ENCODE measurements at places on chromosomes 7 and 10. TPM values are rescaled to one million over a fixed set of nuclear protein-coding genes. Genes with fewer than 3 reads are reported as not detected.

DNA sequence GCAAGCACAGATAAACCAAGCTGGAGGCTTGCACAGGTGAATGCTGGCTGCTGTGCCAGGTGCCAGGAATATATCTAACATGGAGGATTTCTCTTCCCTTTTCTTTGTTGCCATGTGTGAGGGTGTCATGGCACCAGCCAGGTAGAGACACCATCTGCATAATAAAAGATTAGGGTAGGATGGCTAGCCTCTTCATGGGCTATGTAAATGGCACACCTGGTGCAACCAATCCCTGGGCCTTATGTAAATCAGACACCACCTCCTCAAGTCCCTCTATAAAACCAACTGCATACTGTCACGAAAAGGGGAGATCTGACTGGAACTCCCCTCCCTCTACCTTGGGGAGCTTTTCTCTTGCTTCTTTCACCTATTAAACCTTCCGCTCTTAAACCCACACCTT is 322.5 kb upstream of the POM121L12 start:
- no peaks in the 10 kb centered on the region for H3K4me1 ChIP-seq
- no peak overlapping the region for H3K4me3 ChIP-seq
- H3K27ac ChIP-seq: no peak overlapping the region
- DNase-seq: no peak
- H3K36me3 ChIP-seq: no peaks in the 10 kb centered on the region

Gene ASB4
- total RNA-seq: 32.5 TPM

GRCh38 chr10:131244836-131245235 is 66.7 kb downstream of the TCERG1L start:
- H3K36me3 ChIP-seq: no peaks in the 10 kb centered on the region
- H3K4me3 ChIP-seq: no peak overlapping the region

DNA sequence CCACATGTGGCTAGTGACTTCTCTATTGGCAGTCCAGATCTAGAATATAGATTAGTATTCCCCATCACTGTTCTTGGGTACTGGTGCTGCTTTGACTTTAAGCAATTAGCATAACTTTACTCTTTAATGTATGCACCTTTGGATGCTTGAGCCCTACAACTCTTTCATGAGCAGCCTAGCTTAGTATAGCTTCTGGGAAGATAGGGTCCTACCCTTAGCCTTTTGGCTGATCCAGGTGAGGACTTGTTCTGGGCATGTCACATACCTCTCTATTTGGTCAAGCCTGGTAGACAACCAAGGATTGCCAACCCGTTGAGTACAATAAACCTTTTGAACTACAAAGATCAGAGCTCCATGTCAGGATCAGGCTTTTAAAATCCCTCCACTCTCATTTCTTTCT is 17.7 kb downstream of the PCGF5 start:
- DNase-seq: no peak
- H3K4me1 ChIP-seq: no peaks in the 10 kb centered on the region
- no peaks in the 10 kb centered on the region for H3K27me3 ChIP-seq

DNA sequence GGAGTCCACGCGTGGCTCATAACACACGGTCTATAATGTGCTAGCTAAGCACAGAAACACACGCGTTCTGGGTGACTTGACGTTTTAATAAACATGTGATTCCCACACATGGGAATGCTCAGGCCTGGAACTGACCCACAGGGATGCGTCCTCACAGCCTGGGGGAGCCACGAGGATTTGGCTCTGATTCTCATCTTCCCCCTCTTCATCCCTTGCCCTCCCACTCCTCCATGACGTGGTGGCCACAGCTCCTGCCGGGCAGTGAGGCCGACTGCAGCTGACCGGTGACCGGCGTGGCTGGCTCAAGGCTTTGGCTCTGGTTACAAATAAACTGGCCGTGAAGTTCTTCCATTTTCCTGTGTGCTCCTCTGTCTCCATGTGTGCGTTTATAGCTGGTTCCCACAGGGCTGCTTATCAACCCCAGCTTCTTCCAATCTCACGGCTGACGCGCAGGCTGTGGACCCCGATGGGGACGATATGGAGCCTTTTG is 40.9 kb upstream of the KLF6 start:
- peak overlapping the region; percentile 83 for H3K27ac ChIP-seq
- H3K4me1 ChIP-seq: peaks cover 32% of the 10 kb centered on the region
- H3K4me3 ChIP-seq: no peak overlapping the region

Gene PLCE1
- total RNA-seq: 31.7 TPM

GRCh38 chr10:50613150-50613549 is 10.6 kb downstream of the SGMS1 start:
- no peak overlapping the region for H3K27ac ChIP-seq
- no peaks in the 10 kb centered on the region for H3K27me3 ChIP-seq
- H3K4me1 ChIP-seq: peaks cover 35% of the 10 kb centered on the region
- no peak overlapping the region for H3K4me3 ChIP-seq

Gene TCERG1L
- total RNA-seq: 0.04 TPM

- H3K4me3 ChIP-seq: no peak overlapping the region
- H3K36me3 ChIP-seq: no peaks in the 10 kb centered on the region
- H3K27ac ChIP-seq: no peak overlapping the region
- H3K4me1 ChIP-seq: no peaks in the 10 kb centered on the region
- H3K27me3 ChIP-seq: no peaks in the 10 kb centered on the region
Observed at GRCh38 chr10:91239789-91240188, 19.3 kb downstream of the PCGF5 start.

- no peaks in the 10 kb centered on the region for H3K36me3 ChIP-seq
- H3K4me3 ChIP-seq: no peak overlapping the region
- DNase-seq: peak; percentile 70
- H3K27me3 ChIP-seq: peaks cover 2% of the 10 kb centered on the region
- H3K4me1 ChIP-seq: peaks cover 89% of the 10 kb centered on the region
Observed at GRCh38 chr10:132237871-132238270, 51.1 kb downstream of the DPYSL4 start.

Gene HOXA2
- total RNA-seq: 0.71 TPM

Gene SORCS1
- 2.4 TPM for total RNA-seq

DNA sequence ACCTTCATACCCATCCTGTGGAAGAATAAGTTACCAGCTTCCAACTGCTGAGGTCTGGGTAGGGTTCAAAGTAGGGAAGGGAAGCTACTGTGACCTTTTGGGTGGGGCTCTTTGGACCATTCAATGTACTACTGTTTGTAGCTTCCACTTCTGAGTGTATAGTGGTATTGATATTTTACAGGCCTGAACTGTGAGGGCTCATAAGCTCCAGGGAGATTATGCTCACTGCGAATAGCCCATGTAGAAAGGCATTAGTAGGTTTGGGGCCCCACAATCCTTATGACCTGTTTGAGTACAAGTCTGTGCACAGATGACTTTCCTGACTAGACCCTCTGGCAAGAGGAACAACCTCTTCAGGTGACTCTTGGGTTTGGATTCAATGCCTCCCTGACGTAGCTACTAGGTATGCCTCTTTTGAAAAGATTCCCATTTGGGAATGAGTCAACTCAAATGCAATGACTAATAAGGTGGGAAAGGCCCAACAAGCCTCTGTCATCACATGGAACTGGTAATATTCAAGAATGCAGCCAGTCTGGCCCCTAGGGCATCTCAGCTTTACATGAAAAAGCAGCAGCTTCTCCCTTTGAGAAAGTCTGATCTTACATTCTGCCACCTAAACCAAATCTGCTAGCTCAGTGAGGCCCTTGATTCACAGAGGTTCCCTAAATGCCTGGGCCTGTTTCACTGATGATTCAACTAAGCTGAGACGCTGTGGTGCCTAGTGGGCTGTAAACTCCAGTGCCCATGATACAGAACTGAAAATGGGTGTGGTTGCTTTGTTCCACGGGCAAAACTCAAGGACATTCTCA is 79.8 kb downstream of the ABI1 start:
- no peak overlapping the region for H3K27ac ChIP-seq
- H3K36me3 ChIP-seq: no peaks in the 10 kb centered on the region
- DNase-seq: peak; percentile 10

- H3K27ac ChIP-seq: no peak overlapping the region
- DNase-seq: no peak
- no peaks in the 10 kb centered on the region for H3K36me3 ChIP-seq
- H3K4me3 ChIP-seq: no peak overlapping the region
Observed at GRCh38 chr10:79053481-79054202, 15.1 kb upstream of the ZMIZ1 start.

DNA sequence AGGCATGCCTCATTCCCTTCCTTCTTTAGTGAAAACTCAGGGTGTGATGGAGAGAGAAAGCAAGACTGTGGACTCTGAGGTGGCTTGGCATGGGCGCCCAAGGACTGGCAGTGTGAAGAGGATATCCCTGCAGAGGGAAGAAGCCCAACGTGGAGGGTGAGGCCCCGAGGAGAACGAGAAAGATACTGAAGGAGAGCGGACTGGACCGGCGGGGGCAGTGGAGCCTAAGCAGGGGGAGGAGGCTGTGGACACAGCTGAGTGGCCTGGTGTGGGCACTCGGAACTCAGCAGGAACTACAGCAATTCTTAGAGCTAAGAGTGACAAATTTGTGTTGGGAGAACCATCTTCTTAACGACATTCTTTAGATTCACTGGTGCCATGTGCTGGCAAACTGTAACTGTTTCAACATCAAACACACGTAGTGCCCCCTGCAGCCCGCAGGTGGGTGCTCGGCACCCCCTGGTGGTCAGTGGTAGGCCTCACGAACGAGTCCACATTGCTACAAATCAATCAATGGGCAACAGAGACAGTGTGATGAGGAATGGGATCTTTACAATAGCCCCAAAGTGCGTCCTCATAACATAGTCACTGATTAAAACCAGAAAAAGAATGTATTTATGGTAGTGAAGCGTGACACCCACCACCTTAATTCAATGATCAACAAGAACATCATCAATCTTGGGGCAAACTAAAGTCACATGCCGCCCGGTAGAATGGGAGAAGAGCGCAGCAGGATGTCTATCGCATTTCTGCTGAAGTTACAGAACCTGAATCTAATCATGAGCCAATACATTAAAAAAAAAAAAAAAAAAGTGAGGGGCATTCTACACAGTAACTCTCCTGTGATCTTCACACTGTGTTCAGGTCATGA is 2.0 kb upstream of the SFTPA1 start:
- no peak overlapping the region for H3K4me3 ChIP-seq
- no peaks in the 10 kb centered on the region for H3K36me3 ChIP-seq

DNA sequence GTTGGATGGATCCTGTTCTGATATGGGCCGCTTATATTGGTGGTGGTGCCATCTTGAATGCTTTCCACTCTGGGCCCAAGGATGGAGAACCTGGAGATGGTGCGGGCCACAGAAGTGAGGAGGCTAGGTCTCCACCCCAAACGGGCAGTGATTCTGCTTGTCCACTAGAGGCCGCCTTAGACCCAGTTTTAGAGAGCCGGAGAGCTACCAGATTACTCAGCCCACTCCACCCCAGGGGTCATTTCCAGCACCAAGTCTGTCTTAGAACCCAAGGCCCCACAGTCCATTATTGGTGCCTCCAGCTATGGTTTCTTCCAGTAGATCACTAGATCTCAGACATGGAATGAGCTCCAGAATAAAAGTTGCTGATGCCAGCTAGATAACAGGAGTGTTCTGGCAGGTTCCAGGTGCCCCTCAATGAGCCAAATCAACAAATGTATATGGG is 11.8 kb upstream of the CAMK2G start:
- no peak overlapping the region for H3K4me3 ChIP-seq
- no peaks in the 10 kb centered on the region for H3K36me3 ChIP-seq
- peak; percentile 91 for DNase-seq

DNA sequence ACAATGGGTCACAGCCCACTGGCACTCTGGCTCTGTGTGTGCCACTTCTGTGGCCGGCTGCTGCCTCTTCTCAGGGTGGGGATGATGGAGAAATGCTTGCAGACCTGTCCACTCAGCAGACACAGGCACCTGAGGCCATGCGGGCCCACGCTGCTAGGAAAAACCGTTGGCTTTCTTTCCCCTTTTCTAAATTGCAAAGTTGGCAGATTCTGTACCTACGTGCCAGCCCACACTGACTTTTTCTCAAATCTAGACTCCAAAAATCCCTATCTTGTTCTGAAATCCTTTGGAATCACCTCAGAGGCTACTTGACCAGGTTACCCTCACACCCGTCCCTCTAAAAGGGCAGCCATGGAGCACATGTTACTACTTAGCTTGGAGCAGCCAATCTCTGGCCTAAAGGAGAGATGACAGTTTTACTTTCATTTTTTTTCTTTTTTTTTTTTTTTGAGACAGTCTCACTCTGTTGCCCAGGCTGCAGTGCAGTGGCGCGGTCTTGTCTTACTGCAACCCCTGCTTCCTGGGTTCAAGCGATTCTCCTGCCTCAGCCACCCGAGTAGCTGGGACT is 99.4 kb downstream of the RNF216 start:
- peaks cover 64% of the 10 kb centered on the region for H3K4me1 ChIP-seq
- no peak overlapping the region for H3K4me3 ChIP-seq
- no peaks in the 10 kb centered on the region for H3K27me3 ChIP-seq
- peak overlapping the region; percentile 31 for H3K27ac ChIP-seq
- DNase-seq: no peak

DNA sequence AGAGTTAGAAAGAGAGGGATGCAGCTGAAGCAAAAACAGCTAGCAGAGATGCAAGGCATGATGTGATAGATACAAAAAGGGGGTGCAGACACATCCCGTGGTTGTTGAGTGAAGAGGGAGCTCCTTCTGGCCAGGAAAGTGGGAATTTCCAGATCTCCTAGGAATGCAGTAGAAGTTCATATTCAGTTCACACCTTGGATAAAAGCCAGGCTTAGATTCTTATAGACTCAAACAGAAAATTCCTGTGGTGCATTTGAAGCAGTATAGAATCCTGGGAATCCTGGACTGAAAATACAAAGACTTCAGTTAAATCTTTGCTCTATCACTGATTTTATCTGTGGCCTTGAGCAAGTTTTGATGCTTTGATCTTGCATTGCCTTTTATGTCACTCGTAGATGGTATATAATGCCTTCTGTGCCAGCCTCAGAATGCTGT is 33.9 kb downstream of the SGPL1 start:
- no peak overlapping the region for H3K27ac ChIP-seq
- DNase-seq: peak; percentile 71
- H3K4me1 ChIP-seq: no peaks in the 10 kb centered on the region

Gene GCK
- 4.4 TPM for total RNA-seq

Gene LLCFC1
- total RNA-seq: not detected
